Lung (tissue), 17 donors: ENCODE measurements at places on chromosomes 3 and 15.

DNA sequence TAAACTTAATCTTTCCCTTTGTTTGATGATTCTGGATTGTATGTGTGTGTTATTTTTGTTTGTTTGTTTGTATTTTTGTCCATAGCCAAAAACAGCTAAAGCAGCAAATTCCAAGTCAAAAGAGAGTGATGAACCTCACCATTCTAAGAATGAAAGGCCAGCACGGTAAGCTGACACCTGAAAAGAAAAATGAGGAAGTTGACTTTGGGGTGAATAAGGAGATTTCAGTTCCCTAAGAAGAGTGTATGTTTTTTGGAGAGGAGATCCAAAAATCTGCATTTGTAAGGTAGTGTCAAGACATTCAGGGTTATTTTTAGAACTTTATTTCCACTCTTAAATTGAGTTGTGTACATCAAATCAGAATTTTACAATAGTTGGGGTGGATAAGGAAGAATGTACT, 52.3 kb upstream of the UTS2B start:
- DNase-seq, result no peak

DNA sequence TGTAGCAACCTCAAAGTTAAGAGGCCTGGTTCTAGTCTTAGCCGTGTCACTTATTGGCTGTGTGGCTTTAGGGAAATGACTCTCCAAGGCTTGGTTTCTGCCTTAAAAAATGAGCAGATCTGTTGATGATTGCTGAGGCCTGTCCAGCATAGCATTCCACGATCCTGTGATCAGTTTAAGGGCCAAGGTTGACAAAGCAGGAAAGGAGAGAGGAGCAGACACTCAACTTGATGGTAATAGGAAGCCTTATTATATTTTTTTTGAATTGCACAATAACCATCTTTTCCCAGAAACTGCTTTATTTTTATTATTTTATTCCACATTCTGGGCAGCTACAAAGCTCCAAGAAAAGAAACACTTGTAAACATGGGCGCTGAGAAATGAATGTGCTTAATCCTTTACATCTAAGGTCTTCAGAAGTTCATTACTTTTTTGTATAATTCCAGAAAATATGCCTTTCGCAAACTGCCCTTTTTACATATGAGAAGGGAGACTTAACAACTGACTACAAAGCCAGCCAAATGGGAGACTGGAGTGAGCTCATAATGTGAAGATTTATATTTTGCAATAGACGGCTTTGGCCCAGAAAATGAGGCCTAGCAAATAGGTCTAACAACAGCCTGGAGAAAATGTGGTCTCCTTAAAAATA, 241.0 kb downstream of the ATP8B4 start:
- peak; percentile 42 for DNase-seq

- DNase-seq, result peak; percentile 42
These were observed 206.1 kb upstream of the UBE2E2 start for GRCh38 chr3:22996920-22997571.

- no peak for DNase-seq
These were observed 12.4 kb upstream of the HHLA2 start for GRCh38 chr3:108283989-108284388.
